ENCODE measurements at places on chromosomes 16 and 17.
A peak's percentile ranks its signal among the peaks of the same experiment; 100 is the strongest.

- peak; percentile 70 for DNase-seq
Observed at GRCh38 chr16:83813823-83814658, 6.3 kb downstream of the HSBP1 start.

GRCh38 chr16:69443927-69444631 is 19.7 kb downstream of the CYB5B start:
- peak; percentile 43 for DNase-seq

GRCh38 chr16:3123986-3124886 is 10.6 kb upstream of the ZNF213 start:
- peak; percentile 96 for DNase-seq

GRCh38 chr16:55487048-55487803 is 8.2 kb downstream of the MMP2 start:
- DNase-seq, result peak; percentile 91

DNA sequence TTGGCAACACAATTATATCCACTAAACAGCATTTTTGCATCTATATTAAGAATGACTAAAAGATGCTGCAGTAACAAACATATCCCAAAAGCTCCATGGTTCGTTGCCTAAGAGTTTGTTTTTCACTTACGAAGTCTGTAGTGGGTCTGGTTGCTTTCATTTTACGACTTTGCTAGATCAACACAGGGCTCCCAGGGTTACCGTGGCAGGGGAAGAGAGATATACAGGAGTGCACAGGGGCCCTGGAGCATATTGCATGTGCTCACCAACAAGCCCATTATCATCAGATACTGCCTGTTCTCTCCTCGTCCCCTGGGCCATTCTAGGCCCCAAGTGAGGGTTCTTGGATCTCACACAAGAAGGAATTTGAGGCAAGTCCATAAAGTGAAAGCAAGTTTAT is 3.1 kb upstream of the MMP2 start:
- DNase-seq, result peak; percentile 44

- no peak for DNase-seq
Observed at GRCh38 chr17:3732210-3732621, 8.5 kb downstream of the HASPIN start.

DNA sequence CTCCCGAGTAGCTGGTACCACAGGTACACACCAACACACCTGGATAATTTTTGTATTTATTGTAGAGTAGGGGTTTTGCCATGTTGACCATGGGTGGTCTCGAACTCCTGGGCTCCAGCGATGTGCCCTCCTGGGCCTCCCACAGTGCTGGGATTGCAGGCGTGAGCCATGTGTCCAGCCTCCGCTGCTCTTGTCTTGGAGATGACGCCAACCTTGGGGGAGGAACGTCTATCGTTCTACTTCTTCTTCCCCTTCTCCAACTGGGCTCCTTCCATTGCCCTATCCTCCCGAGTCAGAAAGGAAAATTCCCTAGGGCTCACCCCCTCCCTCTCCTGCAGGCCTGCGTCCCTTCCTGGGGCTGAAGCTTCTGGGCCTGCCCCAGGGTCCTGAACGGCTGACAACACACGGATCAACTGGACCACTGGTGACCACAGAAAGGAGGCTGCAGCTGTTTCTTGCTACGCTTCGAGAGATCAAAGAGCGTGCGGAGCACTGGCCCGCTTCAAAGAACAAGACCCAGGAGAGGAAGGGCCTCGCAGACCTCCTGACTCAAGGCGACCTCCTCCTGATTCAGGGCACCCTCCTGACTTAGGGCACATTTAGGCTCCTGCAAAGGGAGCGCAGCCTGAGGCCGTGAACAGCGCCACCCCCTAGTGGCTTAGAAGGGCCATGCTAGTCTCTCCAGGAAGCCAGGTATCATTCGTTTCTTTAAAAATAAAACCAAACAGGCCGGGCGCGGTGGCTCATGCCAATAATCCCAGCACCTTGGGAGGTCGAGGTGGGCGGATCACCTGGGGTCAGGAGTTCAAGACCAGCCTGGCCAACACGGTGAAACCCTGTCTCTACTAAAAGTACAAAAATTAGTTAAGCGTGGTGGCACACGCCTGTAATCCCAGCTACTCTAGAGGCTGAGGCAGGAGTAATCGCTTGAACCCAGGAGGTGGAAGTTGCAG is 48.5 kb upstream of the HELZ start:
- DNase-seq, result peak; percentile 63

GRCh38 chr17:954431-955164 is 25.0 kb downstream of the NXN start:
- no peak for DNase-seq

- DNase-seq, result peak; percentile 93
Observed at GRCh38 chr16:27326738-27327585, 13.2 kb downstream of the IL4R start.

DNA sequence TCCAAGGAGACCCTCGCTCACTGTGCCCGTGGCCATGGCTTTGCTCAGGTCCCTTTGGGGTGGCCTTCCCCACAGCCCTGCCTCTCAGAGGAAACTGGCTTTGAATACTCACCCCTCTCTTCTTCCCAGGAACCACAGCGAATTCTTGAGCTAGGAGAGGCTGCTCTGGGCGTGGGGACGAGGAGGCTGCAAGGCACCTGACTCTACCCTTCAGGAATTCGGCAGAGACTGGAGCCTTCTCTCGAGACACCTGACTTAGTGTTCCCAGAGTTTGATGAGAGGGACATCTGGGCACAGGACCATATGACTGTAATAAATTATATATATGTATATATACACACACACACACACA is 6.2 kb downstream of the LLGL2 start:
- no peak for DNase-seq

GRCh38 chr17:35553310-35553709 is 7.3 kb downstream of the SLFN14 start:
- DNase-seq, result no peak

DNA sequence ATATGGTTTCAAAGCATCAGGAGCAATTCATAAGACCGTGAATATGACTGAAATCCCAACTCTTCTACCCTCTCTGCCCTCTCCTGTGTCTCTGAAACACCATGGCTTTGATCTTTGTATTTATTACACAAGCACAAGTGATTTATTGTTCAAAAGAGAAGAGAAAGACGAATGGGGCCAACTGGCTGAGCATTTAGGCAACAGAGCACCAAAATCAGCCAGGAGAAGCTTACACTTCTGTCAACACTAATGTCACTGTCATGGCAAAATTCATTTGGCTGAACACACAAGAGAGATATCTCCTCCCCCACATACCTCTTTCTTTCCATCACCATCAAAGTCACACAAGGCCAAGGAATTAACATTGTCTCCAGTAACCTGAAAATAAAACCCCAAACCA is 9.3 kb downstream of the BBS2 start:
- no peak for DNase-seq

DNA sequence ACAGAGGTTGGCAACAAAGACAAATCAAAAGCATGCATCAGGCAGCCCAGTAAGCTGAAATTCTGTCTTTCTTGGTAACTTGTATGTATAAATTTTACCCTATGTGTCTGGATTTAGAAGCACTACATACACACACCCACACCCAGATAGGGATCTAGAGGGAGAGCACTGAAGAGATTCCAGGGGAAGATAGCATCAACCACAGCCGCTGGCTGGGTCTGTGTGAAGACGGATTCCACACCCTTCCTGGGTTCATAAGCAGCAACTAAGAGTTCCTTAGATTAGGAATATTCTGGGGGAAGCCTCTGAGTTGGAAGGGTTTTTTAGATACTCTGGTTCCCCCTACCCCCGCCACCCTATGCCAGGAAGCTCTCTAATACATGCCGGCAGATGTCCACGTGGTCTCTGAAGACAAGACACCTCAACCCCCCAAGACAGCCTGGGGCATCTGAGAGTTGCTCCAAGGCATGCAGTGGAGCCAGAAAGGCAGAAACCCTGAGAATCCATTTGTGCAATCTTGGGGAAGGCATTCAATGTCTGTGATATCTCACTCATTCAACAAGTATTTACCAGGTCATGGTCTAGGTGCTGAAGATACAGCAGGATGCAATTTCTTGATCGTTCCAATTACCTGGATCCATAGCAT is 86.4 kb downstream of the NOG start:
- no peak for DNase-seq

DNA sequence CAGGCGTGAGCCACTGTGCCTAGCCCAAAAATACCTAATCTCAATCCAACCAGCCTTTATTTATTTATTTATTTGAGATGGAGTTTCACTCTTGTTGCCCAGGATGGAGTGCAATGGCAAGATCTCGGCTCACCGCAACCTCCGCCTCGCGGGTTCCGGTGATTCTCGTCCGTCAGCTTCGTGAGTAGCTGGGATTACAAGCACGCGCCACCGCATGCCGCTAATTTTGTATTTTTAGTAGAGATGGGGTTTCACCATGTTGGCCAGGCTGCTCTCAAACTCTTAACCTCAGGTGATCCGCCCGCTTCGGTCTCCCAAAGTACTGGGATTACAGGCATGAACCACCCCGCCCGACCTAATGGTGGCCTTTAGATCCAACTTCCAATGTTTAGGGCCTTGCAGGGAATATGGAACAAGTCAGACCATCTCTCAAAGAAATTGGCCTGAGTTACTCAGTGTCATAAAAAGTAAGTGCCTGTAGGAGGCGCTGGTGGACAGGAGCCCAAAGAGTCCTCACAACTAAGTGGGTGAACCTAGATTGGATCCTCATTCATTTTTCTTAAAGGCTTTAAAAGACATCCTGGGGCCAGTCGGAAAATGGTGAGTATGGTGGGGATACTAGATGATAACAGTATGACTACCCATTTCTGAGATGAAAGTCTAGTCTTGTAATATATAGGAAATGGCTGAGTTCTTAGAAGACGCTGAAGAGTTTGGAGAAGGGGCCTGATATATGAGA is 4.6 kb downstream of the ZSCAN10 start:
- DNase-seq, result peak; percentile 41

Measured in AG08395 (cell line).